ENCODE measurements at places on chromosomes 11 and 22.

DNA sequence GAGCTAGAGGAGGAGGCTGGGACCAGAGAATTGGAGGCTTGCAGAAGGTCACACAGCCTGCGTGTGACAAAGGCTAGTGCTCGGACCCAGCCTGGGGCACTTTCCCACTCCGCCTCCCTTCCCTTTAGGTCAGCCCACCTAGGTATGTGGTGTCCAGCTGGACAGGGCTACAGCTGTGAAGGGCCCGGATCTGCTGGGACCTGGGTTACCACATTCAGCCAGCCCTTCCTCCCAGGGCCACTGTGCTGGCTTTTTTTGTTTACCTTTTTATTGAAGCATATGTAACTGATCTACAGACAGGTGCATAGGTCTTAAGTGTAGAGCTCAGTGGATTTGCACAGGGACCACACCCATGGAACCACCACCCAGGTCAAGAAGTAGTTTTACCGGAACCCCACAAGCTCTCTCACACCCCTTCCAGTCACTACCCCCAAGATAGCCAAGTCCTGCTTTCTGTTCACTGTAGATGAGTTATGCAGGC lies 8.7 kb downstream of the CAPN5 start:
- DNase-seq = peak; percentile 15

- DNase-seq = no peak
These were observed 46.2 kb upstream of the A4GALT start for GRCh38 chr22:42766860-42767259.

- no peak for DNase-seq
These were observed 716 bp upstream of the TYMP start for GRCh38 chr22:50530580-50530876.

GRCh38 chr11:128316541-128317227 lies 270.7 kb downstream of the ETS1 start:
- no peak for DNase-seq

DNA sequence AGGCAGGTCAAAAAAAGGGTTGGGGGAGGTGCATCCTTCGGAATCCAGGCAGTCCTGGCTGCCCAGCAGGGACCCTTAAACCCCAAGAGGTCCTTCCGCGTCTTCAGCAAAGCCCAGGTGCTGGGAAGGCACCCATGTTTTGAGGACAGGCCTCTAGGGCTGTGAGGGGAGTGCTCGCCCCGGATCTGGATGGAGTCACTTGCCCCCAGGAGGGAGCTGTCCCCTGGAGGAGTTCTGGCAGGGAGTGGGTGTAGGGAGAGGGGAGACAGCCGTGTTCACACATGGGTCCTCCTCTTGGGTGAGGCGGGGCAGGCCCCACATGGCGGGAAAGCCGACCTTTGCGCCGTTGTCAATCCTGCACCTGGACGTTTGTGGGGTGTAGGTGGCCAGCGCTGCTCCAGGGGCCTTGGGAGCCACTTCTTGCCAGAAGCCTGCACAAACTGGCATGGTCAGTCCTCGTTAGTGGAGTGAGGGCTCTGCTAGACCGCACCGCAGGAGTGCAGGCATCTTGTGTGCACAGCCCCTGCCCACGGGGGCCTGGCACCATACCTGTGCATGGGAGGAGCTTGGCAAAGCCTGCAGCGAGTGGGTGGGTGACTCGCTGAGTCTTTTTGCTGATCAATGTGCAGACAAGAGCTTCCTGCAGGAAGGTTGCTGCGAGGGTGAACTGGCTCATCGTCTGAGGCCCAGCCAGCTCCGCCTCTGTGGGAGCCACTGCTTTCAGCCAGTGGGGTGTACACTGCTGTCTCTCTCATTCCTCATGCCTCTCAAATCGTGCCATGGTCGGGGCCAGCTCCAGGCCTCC lies 16.0 kb downstream of the PPIL2 start:
- no peak for DNase-seq

DNA sequence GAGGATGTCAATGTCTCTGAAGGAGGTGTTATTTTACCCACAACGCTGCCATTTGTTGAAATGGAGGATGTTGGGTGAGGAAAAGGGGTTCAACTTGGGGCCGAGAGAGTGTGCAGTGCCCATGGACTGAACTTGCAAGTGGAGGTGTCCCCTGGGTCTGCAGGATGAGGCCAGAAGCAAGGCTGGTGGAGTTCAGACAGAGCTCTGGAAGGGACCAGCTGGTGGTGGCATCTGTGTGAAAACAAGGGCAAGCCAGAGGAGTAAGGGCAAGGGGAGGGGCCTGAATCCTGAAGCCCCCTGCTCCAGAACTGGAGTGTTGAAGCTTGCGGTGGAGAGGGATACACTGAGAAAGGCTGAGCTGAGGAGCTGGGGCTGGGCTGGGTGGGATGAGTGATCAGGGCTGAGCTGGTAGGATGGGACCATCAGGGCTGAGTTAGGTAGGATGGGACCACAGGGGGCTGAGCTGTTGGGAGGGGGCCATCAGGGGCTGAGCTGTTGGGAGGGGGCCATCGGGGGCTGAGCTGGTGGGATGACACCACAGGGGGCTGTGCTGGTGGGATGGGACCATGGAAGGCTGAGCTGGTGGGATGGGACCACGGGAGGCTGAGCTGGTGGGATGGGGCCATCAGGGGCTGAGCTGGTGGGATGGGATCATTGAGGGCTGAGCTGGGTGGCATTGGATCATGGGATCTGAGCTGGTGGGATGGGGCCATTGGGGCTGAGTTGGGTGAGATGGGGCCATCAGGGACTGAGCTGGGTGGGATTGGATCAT lies 13.4 kb upstream of the CTSD start:
- DNase-seq = no peak

DNA sequence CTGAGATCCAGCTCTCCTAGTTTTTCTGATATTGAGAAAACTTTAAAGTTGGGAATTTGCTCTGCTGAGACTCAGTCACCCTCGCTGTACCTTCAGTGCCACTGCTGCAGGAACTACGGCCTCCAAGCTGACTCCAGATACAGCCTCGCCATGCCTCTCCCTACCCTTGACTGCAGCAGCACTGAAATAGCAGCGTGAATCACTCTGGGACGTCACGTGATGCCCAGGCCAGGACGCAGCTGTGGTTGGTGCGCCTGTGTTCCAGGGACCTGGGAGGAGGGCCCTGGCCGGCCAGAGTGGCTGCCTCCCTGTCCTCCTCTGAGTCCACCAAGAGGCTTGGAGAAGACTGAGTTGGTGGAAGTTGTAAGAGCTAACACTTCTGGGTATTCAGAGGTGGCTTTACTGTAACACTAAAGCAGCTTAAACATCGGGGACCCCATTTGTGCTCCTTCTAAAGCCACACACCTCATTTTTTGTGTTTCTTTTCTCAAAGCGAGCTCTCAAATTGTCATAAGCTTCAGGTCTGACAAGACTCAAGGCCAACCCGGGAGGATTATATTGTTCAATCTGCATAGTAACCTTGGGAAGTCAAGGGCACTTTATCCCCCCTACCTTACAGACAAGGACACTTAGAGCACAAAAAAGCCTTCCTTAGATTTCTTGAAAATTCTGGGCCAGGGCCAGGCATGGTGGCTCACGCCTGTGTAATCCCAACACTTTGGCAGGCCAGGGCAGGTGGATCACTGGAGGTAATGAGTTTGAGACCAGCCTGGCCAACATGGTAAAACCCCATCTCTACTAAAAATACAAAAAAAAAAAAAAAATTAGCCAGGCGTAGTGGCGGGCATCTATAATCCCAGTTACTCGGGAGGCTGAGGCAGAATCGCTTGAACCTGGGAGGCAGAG lies 4.2 kb upstream of the STIP1 start:
- DNase-seq = peak; percentile 23

DNA sequence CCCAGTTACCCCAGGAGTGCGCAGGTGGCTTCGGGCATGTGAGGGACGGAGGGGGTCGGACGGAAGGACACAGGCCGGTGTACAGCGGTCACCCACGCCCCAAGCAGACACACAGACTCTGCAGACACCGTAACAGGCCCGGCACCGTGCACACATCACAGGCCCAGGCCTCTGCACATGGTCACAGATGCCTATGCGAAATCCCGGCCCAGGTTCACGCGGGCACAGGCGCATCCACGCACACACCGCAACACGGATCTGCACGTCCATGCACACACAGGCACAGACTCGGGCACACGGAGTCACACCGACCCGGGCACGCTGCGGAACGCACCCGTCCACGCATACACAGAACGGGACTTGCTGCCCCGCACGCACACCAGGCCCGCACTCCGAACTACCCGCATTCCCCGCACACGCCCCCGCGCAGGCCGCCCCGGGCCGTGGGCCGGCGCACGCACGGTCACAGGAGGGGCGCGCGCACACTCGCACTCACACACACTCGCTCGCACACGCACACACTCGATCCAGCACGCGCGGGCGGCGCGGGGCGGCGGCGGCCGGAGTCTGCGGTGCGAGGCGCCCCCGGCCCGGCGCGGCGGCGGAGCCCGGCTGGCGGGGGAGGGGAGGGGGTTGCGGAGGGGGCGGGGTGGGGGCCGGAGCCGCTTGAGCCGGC lies at the start of gene MGAT3:
Gene MGAT3 (plus strand): TSS at position 491 of the 676 bp plus-strand sequence. CDS start 30,336 bp downstream, outside the sequence.
- DNase-seq = no peak

DNA sequence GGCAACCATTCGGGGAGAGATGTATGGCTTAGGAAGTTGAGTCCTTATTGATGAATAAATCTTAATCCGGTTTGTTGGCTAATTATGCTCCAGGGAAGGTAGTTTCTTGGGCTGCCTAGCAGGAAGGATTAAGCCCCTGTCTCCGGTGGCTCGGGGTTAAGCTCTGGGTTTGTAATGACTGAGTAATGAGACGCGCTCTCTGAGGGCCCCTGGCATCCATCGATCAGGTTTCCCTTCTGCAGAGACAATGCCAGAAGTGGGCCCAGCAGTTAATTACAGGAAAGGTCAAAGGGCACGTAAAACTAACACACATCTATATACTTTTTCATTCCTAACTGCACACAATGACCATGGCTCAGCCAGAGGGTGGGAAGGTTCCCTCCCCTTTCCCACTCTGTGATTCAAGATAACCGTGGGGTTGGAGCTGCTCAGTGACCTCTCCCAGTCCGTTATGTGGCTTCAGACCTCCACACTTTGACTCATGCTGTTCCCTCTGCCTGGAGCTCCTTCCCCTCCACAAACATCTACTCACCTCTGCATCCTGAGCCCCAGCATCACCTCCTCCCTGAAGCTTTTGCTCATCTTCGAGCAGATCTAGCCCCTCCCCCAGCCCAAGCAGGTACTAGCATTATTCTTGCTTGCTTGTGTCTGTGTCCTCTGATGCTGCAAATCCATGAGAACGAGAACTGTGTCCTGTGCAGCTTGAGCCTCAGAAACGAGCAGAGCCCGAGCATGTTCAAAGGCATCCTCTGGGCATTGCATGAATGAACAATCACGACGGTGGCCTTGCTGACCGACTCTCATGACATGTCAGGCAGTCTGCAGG lies 16.6 kb downstream of the SCUBE1 start:
- DNase-seq = no peak

DNA sequence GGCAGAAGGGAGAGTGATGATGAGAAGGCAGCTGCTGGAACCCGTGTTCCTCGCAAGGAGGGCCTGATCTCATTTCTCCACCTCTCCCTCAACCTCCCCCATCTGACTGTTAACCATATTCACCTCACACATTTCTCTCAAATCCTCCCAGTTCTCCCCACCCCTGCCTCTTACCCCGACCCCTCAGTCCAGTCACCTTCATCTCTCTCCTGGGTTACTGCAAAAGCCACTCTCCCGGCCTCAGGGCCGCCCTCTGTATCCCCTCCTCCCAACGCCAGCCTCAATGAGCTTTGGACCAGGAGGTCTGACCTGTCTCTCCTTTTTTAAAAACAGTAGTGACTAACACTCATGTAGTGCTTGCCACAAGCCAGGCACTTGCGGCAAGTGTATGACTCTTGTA lies 29.5 kb upstream of the LMO1 start:
- no peak for DNase-seq

- DNase-seq = peak; percentile 17
These were observed 10.2 kb downstream of the C11orf96 start for GRCh38 chr11:43952401-43953342.

GRCh38 chr22:23164091-23164490 lies 16.2 kb upstream of the BCR start:
- DNase-seq = no peak

DNA sequence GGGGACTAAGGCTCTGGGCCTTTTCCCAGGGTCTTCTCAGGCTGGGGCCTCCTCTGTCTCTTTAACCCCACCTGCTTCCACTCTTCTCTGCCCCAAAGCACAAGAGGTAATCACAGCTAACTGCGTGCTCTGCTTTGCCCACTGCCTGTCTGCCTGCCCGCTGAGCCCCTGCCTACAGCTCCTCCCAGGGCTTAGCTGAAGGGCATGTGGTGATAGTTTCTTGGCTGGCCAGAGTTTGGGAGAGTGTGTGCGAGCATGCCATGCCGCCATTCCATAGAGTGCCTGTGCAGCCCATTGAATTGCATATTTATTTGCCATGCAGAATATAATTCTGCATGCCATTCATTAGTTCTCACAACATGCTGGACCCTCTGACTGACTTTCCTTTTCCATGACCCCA lies 32.5 kb downstream of the PHLDB1 start:
- no peak for DNase-seq

DNA sequence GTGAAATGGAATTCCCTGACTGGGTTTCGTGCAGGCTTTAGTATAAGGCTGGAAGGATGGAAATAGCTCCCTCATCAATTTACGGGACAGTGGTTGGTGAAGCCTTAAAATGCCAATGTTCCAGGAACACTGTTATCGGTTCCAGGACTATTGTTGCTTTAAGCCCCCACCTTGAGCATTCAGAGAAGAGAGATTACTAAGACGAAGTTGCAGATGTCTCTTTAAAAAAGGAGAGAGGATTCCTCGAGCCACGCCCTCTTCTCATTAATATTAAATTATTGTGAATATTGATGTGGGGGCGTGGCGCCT lies 195 bp upstream of the CREB3L1 start:
- no peak for DNase-seq

DNA sequence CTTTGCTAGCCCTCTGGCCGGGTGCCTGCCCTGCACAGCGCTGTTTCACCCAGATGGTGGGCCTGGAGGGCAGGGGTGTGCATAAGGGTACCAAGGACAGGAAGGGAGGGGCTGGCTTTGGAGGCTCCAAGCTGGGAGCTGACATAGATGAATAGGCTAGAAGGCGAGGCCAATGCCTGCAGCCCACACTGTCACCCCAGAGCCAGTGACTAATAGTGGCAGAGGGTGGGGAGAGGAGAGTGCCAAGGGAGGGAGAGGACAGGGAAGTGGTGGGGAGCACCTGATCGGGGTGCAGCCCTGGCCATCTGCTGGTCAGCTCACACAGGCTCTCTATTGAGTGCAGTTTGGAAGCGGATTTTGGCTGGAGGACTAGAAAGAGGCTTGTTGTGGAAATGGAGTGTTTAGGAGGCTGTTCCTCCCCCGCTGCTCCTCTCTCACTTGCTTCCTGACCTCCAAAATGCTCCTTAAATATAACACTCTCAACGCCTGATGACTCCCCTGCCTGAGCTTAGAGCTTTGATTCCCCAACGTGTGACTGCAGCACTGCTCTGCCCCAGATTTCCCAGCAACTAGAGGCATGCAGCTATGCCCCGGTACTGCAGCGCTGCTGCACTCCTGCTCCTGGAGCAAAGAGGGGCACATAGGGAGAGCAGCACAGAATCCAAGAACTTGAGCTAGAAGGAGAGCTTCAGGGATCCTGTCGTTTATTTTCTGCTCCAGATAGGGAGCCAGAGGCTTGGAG lies 89.2 kb downstream of the GRAMD1B start:
- DNase-seq = no peak

DNA sequence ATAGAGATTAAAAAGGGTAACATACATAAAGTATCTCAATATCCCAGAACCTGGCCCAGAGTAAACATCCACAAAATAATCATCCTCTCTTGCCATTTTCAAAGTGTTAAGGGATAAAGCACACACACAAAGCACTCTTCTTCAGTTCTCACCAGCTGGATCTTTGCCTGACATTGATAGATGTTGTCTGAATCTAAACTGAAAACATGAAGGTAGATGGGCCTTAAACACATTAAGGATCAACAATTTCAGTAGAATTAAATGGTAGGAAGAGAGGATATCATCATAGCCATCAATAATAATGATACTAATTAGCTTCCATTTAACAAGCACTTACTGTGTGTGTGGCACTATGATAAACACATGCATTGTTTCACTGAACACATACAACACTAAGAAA lies 261.1 kb downstream of the OPCML start:
- DNase-seq = no peak
